ENCODE measurements at places on chromosomes 7 and 10. TPM values are rescaled to one million over a fixed set of nuclear protein-coding genes. Genes with fewer than 3 reads are reported as not detected.

ADRB1 gene
- total RNA-seq = not detected

DNA sequence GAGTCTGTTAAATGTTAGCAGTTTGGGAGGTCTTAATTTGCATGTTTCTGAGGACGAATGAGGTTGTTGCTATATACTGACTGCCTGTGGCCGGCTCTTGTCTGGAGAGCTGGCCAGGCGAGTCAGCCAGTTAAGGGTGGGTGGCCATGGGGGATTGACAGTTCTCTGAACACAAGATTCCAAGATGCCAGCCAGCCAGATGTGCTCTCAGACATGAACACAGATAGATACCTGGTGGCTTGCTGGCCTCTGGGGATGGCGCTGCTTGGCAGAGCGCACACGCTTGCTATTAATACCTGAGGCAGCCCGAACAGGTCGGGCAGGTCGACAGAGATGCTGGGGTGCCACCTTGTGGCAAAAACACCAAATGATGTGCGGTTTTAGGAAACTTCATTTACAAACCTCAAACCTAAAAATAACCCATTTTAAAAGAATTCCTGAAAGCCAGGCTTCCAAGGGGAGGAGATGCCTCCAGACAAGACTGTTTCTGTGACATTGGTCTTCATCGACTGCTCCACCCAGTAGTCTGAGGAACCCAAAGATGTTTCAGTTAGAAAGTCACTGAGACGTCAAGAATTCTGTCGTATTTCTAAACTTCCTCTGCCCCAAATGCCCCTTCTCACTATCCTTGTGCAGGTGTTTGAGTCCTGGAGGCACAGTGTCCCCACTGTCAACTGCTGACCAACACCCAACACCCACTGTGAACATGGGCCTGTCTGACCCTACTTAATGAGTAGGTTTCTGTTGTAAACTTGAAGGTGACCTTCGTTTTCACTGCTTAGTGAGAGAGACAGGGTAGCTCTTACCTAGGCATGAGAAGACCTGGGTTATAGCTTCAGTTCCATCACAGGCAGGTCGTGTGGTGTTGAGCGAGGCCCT lies 123.4 kb downstream of the NT5C2 start:
- peak; percentile 68 for DNase-seq

GRCh38 chr7:93913197-93913596 lies 6.8 kb downstream of the GNGT1 start:
- no peak for DNase-seq

DNA sequence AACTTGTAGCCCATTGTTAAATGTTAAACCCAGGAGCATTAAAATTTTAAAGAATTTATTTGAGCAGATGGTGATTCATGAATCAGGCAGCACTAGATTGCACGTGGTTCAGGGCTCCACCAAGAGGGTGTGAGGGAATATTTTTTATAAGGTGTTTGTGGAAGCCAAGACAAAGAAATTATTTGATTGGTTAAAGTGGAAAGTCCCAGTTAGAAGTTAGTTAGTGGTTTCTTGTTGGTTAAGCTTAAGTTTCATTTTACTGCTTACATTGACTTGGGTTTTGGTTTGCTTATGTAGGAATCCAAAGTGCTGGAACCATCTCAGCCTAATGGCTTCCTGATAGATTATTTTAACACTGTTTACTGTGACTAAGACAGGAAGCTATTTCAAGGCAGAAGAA lies 906.2 kb downstream of the LRMDA start:
- DNase-seq = peak; percentile 92

DNA sequence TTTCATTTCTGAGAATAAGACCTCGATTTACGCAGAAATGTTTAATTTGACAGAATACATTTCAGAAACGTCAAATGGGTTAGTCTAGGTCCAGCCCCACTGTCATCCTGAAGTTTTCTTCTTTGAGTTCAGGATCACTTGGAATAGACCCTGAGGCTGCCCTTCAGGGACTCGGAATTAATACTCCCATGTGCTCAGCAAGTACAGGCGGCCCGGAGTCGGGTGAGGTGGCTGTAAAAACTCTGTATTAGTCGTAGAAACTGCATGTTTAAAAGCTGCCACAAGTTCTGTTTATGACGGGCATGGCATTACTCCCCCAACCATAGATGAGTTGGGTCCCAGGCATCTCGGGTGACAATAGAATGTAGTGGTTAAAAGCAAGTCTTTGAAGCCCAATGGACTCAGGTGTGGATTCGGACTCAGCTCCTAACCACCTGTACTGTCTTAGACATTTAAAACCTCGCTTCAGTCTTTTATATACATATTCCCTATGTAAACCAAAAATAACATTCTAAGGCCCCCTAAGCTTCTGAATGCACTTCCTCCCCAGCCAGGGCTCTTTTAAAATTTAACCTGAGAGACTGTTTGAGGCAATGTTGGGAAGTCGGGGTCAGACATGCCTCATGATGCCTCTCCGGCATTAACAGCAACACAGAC lies 216.3 kb downstream of the ADARB2 start:
- no peak for DNase-seq

All from IMR-90 (cell line).